GM12864 (cell line): ENCODE measurements at places on chromosomes 4 and X.

DNA sequence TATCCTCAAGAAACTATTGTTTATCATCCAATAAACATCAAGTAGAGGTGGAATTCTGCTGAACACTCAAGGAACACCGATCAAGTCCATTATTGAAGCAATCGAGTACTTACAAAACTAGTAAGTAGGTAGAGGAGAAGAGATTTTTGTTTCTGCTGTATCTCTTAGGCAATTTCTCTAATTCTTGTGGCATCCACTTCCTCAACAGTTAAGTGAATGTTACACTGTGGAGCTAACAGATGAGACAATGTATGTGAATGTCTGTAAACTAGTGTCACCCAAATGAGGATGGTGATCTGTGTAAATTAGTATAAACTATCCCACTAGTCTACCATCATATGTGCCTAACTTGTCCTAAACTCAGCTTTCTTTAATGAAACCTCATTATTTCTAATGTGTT, 261.6 kb downstream of the ARHGAP24 start:
- no peak for DNase-seq

GRCh38 chr4:957581-958313, 15.6 kb downstream of the DGKQ start:
- DNase-seq: no peak

DNA sequence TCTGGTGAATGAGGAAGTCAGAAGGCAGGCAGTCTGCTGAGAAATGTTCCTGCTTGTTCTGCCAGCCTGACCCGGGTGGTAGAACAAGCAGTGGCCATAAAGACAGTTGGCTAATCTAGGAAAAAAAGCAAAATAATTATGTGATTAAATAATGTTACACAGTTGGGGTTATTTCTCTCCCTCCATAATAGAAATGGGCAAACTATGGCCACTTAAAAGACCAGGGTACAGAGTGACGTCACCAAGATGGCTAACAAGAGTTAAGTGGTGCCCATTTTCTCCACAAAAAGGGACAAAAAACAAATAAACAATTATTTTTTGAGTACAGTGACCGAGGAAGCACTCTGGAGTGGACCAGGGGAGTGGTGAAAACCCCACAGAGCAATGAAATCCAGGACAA, 16.1 kb upstream of the SPANXD start:
- DNase-seq: no peak

GRCh38 chrX:39157796-39158195, 356.5 kb downstream of the MID1IP1 start:
- DNase-seq: no peak

GRCh38 chr4:61782133-61782532, 582.0 kb downstream of the ADGRL3 start:
- DNase-seq: no peak

DNA sequence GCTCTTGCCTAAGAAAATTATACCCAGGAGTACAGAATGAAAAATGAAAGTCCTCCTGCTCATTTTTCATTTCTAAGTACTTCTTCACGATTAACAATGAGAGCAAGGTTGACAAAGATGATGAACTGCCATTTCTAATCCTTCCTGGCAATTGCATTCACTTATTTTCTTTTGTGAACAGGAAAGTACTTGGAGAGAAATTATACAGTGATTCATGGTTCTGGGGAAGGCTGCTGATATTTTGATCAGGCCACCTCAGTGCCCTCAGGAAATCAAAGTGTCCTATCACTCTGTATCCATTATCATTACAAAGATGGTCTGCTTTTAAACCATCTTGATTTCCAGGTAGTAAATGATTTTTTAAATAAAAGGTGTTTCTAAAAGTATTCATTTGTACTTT, 467.5 kb downstream of the PACRGL start:
- DNase-seq: no peak

DNA sequence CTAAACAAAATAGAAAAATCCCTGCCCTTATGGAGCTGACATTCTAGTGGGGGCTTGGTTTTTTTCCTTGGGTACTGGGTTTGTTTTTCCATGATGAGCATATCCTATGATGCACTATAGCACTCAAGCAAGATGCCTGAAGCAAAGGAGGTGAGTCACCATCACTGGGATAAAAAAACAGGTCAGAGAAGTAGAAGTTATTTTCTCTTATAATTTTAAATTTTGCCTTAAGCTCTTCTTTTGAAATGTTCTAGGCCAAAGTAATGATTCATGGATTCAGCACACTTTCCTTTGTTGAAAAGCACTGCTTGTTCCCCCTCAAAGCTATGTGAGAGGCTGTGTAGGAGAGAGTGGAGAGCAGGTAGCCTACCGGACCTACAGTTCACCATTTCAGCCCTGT, 15.2 kb upstream of the CXCL2 start:
- no peak for DNase-seq

GRCh38 chr4:77959566-77960338, 97.1 kb downstream of the MRPL1 start:
- DNase-seq: peak; percentile 31

DNA sequence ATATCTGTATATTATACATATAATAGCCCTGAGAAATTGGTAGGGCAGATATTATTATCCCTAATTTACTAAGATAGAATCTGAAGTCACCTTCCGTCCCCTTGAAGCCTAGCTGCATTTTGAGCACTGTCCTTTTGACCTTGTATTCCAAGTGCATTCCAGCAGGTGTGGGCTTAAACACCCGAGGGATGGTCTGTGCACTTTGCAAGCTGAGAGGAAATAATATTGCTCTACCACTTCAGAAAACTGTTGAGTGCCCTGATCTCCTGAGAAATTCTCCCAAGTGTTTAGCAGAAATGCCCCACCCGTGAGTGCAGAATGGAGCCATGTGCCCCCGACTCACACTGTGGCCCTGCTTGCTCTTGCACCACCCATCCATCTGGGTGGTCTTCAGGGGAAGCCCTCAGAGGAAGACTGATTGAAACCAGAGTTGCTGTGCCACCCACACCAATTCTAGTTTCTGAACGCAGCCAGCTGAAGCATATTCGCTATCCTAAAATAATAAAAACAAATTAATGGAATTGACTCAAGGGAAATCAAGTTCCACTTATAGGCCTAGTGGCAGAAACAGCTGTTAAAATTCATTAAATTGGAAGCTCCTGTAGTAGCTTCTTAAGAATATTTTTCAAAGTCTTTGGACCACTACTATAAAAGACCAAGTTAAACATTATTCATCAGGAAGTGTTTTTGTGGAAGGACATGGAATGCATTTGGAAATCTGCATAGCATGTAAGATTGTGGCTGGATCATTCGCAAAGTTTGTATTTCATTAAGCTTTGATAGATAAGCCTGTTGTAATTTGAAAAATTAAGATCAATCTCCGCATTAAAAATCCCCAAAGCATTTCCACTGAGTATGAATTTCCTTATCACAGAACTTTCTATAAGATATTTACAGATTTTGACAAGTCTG, 41.3 kb upstream of the PRKG2 start:
- DNase-seq: no peak

GRCh38 chr4:112748352-112748878, 111.5 kb downstream of the LARP7 start:
- no peak for DNase-seq

DNA sequence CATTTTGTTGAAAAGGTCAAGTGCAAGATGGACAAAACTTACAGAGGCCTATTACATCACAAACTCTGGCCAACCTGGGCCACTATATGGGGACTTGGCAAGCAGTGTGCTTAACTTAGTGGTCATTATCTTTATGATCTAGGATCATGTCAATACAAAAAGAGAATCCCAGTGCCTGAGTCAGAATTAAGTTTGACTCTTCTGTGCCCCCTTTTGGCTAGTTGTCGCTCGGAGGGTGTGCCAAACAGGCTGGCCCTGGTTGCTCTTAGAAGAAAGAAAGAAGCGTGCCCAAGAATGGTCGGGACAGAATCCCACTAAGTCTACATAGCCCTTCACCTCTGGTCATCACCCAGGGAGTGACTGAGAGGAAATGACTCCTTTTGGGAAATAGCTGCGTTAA, 100.1 kb downstream of the EIF4E start:
- no peak for DNase-seq

DNA sequence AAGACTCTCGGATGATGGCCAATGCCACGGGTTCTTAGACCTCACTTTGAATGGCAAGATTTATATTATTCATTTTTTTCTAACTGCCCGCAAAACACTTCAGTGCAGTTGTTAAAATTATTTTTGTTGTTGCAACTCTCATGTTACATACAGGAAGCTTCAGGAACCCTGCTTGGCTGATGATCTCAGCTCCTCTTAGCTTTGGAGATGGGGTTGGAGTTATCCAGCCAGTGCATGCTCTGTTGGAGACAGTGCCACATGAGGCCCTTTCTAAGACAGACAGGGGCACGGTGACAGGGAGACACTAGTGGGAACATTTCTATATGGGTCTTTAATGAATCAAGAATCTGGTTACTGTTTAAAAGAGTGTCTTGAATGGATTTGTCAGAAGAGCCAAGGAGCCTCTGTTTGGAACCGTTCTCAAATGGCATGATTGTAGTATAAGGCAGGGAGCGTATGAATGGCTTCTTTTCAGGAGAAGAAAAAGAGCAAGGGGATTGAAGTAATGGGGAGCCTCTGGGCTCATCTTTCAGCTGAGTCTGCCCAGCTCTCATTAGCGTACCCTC, 61.9 kb upstream of the ENPP6 start:
- DNase-seq: no peak

DNA sequence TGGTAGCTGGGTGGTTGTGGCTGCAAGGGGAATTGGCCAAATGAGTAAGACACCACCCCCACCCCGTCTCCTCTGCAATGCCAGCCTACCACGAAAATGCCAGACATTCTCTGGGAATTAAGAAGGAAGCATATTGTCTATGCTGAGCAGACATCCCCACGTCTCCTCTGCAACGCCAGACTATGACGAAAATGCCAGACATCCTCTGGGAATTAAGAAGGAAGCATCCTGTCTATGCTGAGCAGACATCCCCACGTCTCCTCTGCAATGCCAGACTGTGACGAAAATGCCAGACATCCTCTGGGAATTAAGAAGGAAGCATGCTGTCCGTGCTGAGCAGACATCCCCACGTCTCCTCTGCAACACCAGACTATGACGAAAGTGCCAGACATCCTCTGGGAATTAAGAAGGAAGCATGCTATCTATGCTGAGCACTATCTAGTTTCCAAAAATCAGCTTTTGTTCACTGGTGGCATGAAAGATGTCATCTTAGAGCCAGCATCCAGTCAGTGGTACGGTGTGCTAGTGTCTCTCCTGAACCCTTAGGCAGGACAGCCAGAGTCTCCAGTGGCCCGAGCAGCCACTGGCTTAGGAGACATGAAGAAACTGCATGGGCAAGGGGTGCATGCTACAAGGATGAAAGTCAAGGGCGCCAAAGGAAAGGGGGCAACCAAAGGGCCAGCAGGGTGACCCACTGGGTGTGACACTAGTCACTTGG, 339.8 kb upstream of the FRG1 start:
- no peak for DNase-seq

DNA sequence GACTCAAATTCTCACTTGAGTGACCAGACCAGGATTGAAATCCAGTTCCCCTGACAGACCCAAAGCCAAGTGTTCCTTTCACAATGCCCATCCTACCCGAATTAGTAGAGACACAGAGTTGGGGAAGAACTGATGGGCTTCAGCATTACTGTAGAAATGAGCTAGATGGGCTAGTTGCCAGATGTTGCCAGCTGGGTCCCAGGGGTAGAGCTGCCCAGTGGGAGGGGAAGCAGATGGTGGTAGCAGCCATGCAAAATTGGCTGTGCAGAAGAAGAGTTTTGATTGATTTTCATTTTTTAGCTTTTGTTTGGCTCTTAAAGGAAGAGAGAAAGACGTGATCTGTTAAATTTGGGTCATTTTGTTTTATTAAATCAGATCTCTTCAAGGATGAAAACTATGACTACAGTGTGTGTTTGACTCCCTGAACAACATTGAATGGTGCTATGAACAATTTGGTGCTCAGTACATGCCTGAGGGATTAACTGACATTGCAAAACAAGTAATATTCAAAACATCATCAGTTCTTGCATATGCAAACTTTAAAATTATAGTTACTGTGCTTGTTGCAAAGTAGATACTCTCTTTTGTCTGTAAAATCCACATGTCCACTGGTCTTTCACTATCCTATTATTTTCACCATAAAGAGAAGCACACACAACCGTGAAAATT, 86.0 kb downstream of the PARM1 start:
- no peak for DNase-seq

- no peak for DNase-seq
Observed at GRCh38 chr4:144557404-144557803, 88.6 kb upstream of the HHIP start.

- DNase-seq: no peak
Observed at GRCh38 chr4:113423631-113424030, 337.9 kb downstream of the CAMK2D start.

GRCh38 chr4:18608908-18609533, 587.5 kb upstream of the LCORL start:
- DNase-seq: no peak

DNA sequence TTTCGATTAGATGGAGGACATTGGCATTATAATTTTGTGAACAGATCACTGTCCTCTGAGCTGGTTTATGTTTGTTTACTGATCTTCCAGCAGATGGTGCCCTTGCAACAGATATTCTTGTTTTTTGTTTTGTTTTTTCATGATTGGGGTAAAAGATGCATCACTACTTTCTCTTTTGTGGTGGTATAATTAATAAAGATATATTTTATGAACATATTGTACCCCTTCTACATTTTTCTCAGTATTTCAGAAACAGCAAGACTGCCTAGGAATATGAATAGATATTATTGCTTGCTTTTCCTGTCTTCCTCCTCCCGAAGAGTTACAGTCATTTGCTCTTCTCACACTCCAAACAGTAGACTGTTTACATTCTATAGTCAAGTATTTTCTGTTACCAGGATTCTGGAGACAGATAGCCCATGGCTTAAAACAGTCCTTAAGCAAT, 905.2 kb downstream of the TRAM1L1 start:
- DNase-seq: no peak

DNA sequence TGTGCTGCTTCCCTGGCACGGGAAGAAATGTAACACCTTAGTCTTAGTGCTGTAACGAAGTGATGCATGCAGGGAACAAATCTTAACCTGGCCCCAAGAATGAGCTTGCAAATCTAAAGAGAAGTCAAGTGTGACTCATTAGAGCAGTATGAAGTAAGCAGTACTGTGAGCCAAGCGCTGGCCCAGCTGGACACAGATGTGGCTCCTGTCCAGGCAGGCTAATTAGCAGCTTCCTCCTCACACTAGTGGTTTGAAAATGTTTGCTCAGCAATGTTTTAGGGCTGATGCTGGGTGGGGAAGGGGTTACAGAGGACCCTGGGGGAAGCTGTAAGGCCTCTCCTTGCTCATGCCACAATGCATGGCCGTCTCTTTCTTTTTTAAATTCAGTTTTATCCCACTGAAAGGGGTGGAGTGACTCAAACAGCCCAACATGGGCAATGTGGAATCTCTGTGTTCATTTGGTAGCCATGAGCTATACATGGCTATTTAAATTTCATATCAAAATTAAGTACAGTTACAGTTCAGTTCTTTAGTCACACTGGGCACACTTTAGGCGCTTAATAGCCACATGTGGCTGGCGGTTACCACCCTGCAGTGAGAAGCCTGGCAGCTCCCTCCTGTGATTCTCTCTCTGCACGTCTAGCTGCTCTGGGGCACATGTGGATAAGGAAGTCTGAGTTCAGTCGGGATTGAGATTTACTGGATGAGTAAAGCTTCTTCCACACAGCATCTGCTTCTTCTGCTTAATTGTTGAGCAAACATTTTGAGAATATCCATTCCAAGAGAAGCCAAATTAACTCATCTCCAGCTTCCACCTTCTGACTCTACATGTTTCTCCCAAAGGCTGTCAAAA, 48.8 kb downstream of the MAP7D2 start:
- no peak for DNase-seq

- no peak for DNase-seq
Observed at GRCh38 chrX:73647212-73647611, 84.2 kb downstream of the CHIC1 start.
